Heart left ventricle (tissue), 16 donors: ENCODE measurements at places on chromosomes 2 and 18. TPM values are rescaled to one million over a fixed set of nuclear protein-coding genes. Genes with fewer than 3 reads are reported as not detected.
A peak's percentile ranks its signal among the peaks of the same experiment; 100 is the strongest.

DNA sequence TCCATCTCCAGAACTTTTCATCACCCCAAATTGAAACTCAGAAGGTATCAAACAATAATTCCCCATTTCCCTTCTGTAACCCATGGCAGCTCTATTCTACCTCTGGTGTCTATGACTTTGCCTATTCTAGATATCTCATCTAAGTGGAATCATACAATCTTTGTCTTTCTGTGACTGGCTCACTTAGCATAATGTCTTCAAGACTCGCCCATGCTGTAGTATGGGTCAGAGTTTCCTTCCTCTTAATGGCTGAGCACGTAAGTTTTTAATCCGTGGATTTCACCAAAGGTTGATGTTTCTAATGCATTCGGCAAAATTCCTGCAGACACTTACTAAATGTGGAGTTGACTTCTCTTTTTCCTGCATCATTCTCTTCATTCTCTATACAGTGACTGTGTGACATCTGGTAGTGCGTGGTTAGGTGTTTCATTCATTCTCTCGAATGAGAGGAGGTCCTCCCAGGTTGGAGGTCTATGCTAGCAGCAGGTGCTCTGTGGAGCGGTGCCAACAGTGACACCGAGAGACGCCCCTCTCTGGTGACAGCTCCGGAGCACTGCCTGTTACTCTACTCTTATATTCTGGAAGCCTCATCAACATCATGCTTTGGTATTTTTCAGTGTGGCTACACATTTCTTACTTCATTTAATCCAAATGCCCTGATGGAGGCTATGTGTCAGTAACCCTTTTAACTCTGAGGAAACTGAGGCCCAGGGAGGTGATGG, 50.1 kb downstream of the ATOH8 start:
- H3K27ac ChIP-seq = no peak overlapping the region
- no peak for DNase-seq
- H3K36me3 ChIP-seq = no peaks in the 10 kb centered on the region
- no peaks in the 10 kb centered on the region for H3K27me3 ChIP-seq
- no peak overlapping the region for H3K4me3 ChIP-seq

GRCh38 chr2:43265001-43265400, 38.6 kb upstream of the ZFP36L2 start:
- peak; percentile 68 for DNase-seq
- H3K27me3 ChIP-seq = no peaks in the 10 kb centered on the region
- peak overlapping the region; percentile 8 for H3K27ac ChIP-seq
- H3K4me1 ChIP-seq = peaks cover 29% of the 10 kb centered on the region
- no peaks in the 10 kb centered on the region for H3K36me3 ChIP-seq

DNA sequence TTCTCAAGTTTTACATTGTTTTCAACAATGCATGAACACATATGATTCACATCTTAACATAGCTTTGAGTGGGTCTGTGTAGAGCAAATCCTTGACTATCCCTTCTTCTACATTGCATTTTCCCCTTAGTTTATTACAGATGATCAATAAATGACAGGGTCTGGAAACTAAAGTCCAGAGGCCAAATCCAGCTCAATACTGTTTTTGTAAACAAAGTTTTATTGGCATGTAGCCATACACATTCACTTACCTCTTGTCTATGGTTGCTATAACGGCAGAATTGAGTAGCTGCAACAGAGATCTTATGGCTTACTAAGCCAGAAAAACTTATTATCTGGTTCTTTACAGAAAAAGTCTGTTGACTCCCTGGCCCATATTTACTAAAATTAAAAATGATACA, 12.8 kb downstream of the FANCL start:
- no peak overlapping the region for H3K4me3 ChIP-seq
- no peaks in the 10 kb centered on the region for H3K4me1 ChIP-seq
- H3K27me3 ChIP-seq = no peaks in the 10 kb centered on the region
- peaks cover 5% of the 10 kb centered on the region for H3K36me3 ChIP-seq

DNA sequence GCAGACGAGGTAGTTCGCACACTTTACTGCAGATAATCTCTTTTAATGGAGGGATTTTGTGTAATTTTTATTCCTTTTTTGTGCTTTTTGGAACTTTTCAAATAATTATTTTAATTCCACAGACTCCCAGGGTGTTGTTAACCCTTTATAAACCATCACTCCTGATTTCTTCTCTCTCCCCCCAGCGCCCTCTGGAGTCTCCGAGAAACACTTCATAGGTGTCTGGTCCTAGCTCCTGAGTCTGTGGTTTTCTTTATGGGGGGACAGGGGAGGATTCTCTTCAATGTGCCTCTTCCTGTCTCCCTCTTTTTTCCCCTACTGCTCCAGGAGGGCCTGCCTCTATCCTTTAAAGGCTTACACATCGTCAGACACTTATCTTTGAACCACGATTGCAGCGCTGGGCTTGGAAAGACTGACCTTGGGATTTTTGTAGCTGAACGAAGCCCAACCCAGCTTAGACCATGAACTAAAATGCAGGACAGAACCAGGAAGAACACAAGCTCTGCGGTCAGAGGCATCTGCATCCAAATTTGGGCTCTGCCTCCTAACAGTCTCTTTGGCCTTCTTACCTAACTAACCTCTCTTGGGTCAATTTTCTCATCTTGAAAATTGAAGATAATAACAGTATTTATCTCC, 7.1 kb upstream of the PKDCC start:
- no peaks in the 10 kb centered on the region for H3K4me1 ChIP-seq
- H3K27me3 ChIP-seq = no peaks in the 10 kb centered on the region
- no peak overlapping the region for H3K27ac ChIP-seq
- no peaks in the 10 kb centered on the region for H3K36me3 ChIP-seq
- no peak for DNase-seq

The DDX18 gene
- total RNA-seq = 16.0 TPM

GRCh38 chr2:88281302-88282217, 111.4 kb downstream of the THNSL2 start:
- DNase-seq = no peak
- H3K4me3 ChIP-seq = no peak overlapping the region
- no peaks in the 10 kb centered on the region for H3K4me1 ChIP-seq
- H3K27ac ChIP-seq = no peak overlapping the region
- no peaks in the 10 kb centered on the region for H3K36me3 ChIP-seq
- peaks cover 6% of the 10 kb centered on the region for H3K27me3 ChIP-seq

DNA sequence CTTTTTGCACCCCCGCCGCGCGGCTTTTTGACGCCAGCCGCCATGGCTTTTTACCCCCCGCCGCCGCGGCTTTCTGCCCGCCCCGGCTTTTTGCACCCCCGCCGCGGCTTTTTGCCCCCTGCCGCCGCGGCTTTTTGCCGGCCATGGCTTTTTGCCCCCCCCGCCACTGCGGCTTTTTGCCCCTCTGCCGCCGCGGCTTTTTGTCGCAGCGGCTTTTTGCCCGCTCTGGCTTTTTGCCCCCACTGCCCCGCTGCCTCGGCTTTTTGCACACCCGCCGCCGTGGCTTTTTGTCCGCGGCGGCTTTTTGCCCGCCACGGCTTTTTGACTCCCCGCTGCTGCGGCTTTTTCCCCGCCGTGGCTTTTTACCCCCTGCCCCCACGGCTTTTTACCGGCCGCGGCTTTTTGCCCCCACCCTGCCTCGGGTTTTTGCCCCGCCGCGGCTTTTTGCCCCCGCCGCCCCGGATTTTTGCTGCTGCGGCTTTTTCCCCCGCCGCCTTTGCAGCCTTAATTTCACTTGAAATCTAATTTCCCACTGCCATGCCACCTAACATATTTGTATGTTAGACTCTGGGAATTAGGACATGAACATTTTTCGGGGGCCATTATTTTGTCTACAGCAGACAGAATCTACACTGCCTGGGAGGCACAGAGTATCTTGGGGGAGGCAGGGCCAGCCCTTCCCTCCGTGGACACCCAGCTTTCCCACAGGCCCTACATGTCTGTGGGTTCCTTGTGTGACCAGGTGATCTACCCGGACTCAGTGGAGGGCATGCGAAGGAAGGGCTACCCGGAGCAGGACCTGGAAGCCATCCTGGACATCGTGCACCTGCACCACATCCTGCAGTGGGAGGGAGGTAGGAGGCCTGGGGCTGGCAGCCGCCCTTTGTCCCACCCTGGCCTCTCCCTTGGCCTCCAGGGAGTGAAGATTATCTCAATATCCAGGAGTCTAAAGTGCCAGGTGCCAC, 3031.0 kb upstream of the TEKT4 start:
- no peak overlapping the region for H3K27ac ChIP-seq
- no peaks in the 10 kb centered on the region for H3K36me3 ChIP-seq
- H3K4me3 ChIP-seq = peak overlapping the region; percentile 13
- no peaks in the 10 kb centered on the region for H3K4me1 ChIP-seq
- H3K27me3 ChIP-seq = peaks cover 25% of the 10 kb centered on the region

The KANSL3 gene
- total RNA-seq = 35.6 TPM

The ALPI gene
- not detected for total RNA-seq

GRCh38 chr18:72973841-72974240, 106.1 kb upstream of the NETO1 start:
- H3K4me3 ChIP-seq = no peak overlapping the region
- no peak overlapping the region for H3K27ac ChIP-seq
- H3K27me3 ChIP-seq = no peaks in the 10 kb centered on the region
- H3K36me3 ChIP-seq = no peaks in the 10 kb centered on the region
- no peaks in the 10 kb centered on the region for H3K4me1 ChIP-seq

The COBLL1 gene
- 36.9 TPM for total RNA-seq

GRCh38 chr2:210919128-210919527, 362.7 kb downstream of the CPS1 start:
- no peaks in the 10 kb centered on the region for H3K27me3 ChIP-seq
- no peaks in the 10 kb centered on the region for H3K36me3 ChIP-seq
- no peak overlapping the region for H3K27ac ChIP-seq
- no peak for DNase-seq
- H3K4me1 ChIP-seq = no peaks in the 10 kb centered on the region

GRCh38 chr2:56741601-56742102, 557.9 kb downstream of the CCDC85A start:
- no peak overlapping the region for H3K4me3 ChIP-seq
- peak; percentile 50 for DNase-seq
- no peak overlapping the region for H3K27ac ChIP-seq
- no peaks in the 10 kb centered on the region for H3K4me1 ChIP-seq
- no peaks in the 10 kb centered on the region for H3K27me3 ChIP-seq

GRCh38 chr2:44965684-44966083, 24.2 kb downstream of the SIX3 start:
- no peak for DNase-seq
- no peaks in the 10 kb centered on the region for H3K27me3 ChIP-seq
- no peaks in the 10 kb centered on the region for H3K4me1 ChIP-seq
- H3K4me3 ChIP-seq = no peak overlapping the region
- no peak overlapping the region for H3K27ac ChIP-seq

DNA sequence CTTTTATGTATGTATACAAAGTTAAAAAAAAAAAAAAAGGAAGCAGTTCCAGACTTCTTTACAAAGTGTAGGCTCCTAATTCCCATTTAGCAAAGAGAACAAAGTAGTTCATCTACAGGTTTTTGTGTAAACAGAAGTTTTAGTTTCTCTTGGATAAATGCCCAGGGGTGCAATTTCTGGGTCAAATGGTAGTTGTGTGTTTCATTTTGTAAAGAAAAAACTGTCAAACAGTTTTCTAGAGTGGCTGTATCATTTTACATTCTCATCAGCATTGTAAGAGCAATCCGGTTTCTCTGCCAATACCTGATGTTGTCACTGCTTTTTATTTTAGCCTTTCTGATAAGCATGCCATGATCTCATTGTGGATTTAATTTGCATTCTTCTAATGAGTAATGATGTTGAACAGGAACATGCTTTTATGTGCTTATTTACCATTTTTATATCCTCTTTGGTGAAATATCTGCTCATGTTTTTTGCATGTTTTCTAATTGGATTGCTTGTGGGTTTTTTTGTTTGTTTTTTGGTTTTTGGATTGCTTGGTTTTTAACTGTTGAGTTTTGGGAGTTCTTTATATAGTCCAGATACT, 16.6 kb upstream of the PSME4 start:
- DNase-seq = no peak
- H3K27ac ChIP-seq = peak overlapping the region; percentile 22
- no peaks in the 10 kb centered on the region for H3K4me1 ChIP-seq
- H3K4me3 ChIP-seq = no peak overlapping the region

GRCh38 chr2:56803596-56803995, 619.8 kb downstream of the CCDC85A start:
- H3K27ac ChIP-seq = no peak overlapping the region
- H3K27me3 ChIP-seq = no peaks in the 10 kb centered on the region
- H3K4me3 ChIP-seq = no peak overlapping the region

The ERCC3 gene
- total RNA-seq = 27.9 TPM

The TEKT4 gene
- 0.35 TPM for total RNA-seq

The SLC11A1 gene
- 0.96 TPM for total RNA-seq

The OLA1 gene
- 58.1 TPM for total RNA-seq

- H3K4me1 ChIP-seq = peaks cover 21% of the 10 kb centered on the region
- no peak overlapping the region for H3K4me3 ChIP-seq
- H3K27me3 ChIP-seq = peaks cover 6% of the 10 kb centered on the region
- DNase-seq = no peak
- H3K27ac ChIP-seq = no peak overlapping the region
These were observed 192.9 kb upstream of the POU3F3 start for GRCh38 chr2:104660991-104661390.

DNA sequence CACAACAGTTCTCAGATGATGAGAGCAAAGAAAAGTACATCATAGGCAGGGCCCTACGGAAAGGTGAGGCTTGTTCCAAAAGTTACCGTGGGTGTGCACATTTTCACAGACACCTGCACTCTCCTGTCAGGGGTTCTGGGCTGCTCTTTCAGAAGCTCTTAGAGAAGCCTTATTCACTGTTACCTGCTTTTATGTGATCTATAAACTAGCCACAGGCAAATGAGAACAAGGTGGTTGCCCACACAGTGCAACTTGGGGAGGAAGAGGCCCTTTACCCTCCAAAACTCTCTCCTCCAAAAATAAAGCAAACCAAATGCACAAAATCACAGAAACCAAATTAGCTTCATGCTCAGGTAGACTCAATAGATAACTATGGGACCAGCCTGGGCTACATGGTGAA, 11.1 kb upstream of the CUL3 start:
- no peaks in the 10 kb centered on the region for H3K36me3 ChIP-seq
- H3K4me3 ChIP-seq = no peak overlapping the region
- H3K4me1 ChIP-seq = no peaks in the 10 kb centered on the region
- H3K27ac ChIP-seq = no peak overlapping the region
- no peaks in the 10 kb centered on the region for H3K27me3 ChIP-seq

DNA sequence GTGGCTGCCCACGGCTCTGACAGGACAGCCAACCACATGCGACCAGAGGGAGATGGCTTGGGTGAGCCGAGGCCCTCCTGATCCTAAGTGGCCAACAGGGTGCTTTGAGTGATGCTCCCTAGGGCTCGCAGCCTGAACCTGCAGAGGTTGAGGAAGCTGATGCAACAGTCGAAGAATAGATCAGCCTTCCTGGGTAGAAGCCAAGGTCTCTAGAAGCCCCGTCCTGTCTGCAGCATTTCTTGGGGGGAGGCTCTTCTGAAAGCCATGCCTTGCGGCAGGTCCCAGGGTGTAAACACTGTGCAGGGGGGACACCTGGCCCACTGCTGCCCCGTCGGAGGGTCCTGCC, 136.4 kb downstream of the HDAC4 start:
- H3K4me1 ChIP-seq = peaks cover 57% of the 10 kb centered on the region
- DNase-seq = peak; percentile 35
- no peaks in the 10 kb centered on the region for H3K27me3 ChIP-seq
- H3K36me3 ChIP-seq = no peaks in the 10 kb centered on the region
- H3K27ac ChIP-seq = peak overlapping the region; percentile 74

DNA sequence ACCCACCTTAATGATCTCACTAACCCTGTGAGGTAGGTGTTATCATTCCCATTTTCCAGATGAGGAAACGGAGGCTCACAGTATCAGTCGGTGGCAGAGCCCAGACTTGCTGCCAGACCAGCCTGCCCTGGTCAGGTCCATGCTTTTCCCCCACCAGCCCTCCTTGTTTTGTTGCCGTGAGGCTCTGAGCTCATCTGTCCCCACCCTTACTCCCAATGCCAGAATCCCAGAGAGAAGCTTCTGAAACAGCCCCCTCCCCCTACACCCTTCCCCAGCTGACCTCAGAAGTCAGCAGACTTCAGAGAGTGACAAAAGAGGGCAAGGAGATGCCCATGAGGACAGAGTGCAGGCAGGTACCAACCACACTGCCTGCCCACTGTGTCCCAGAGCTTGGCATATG, 20.8 kb upstream of the TNS1 start:
- DNase-seq = peak; percentile 15
- no peaks in the 10 kb centered on the region for H3K36me3 ChIP-seq
- peaks cover 35% of the 10 kb centered on the region for H3K4me1 ChIP-seq
- no peak overlapping the region for H3K4me3 ChIP-seq

The SCG2 gene
- 0.12 TPM for total RNA-seq
